ENCODE measurements at places on chromosomes 5 and 9.

- no peak for DNase-seq
Measured at GRCh38 chr9:125631391-125632085, 75.5 kb downstream of the MAPKAP1 start.

DNA sequence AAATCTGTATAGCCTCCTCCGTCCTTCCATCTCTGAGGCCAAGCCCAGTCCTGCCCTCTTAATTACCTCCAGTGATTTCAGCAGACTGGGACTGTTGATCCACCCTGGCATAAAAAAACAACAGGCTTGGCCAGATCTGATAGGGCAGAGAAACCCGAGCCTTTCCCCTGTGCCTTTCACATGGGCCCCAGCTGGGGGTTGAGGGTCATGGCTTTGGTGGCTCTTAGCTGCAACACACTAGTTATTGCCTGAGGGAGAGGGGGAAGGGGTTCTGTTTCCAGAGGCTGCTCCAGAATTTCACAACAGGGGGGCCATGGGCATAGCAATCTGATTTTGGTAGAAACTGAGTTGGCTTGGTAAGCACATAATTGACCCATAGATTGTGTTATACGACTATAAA is 21.2 kb upstream of the PANK3 start:
- no peak for DNase-seq

- DNase-seq = no peak
Measured at GRCh38 chr9:34671307-34671706, 8.8 kb upstream of the CCL27 start.

- DNase-seq = no peak
Measured at GRCh38 chr5:17802256-17802655, 168.0 kb downstream of the TAF11L14 start.

- DNase-seq = peak; percentile 81
Measured at GRCh38 chr5:132556763-132557477, at the start of gene RAD50. RAD50 (plus strand) TSS chr5:132556977; CDS start chr5:132557325, 348 bp downstream.

- DNase-seq = no peak
Measured at GRCh38 chr5:130871346-130872086, 293.5 kb downstream of the HINT1 start.

GRCh38 chr9:122922713-122923112 is 8.6 kb downstream of the ZBTB26 start:
- DNase-seq = no peak

GRCh38 chr9:27784847-27785713 is 211.8 kb upstream of the C9orf72 start:
- DNase-seq = no peak

DNA sequence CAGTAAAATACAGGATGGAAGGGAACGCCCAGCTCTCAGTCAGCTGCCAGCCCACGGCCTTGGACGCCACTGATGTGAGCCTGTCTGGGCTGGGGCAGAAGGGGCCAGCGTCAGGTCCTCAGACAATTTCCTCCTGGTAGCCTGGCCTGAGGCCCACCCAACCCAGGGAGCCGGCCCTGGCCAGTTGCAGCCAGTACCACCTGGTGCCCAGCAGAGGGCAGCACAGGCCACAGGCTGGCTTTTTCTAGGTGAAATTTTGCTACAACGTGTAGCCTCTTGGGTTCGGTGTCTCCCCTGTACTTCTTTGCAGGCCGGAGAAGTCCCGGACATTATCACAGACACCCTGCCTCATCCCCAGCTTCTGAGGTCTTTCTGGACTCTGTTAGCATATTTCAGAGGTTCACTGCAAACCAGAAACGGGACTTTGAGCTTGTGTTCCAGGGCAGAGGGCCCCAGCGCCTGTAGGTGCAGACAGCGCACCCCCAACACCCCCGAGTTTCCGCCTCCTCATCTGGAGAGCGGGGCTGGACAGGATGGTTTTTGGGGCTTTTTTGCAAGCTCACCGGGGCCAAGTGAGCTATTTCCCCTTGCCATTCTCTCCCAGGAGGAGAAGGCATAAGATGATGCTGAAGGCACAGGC is 45.9 kb upstream of the KCNMB1 start:
- DNase-seq = peak; percentile 23

DNA sequence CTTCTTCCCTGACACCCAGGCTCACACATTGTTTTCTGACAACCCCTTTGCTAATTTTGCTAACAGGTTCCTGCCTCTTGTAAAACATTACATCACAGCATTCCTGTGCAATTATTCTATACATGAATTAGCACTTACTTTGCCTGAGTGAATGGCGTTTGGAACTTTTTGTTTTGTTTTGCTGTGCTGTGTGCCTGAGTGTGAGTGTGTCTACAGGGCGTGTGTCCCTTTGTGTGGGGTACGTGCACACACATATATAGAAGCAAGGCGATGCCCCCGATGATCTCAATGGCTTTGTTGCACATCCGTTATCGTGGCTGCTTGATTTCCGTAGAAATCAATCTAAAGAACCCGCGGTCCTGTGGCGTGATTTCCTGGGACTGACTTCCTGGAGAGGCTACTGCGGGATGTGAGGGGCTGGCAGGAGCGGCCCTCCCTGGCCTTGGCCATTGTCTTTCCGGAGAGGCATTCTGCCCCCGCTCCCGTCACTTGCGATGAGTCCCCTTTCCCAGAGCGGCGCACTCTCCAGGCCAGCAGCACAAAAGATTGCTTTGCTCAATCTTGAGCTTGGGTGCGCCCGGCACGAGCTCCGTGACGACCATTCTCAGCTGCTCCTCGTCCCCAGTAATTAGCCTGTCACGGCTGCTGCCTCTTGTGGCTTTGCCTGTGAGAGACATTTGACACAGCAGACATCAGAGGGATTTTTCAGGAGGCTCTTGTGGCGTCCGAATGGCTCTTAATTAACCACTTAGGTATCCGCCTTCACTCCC is 398.1 kb upstream of the IRX1 start:
- DNase-seq = no peak

DNA sequence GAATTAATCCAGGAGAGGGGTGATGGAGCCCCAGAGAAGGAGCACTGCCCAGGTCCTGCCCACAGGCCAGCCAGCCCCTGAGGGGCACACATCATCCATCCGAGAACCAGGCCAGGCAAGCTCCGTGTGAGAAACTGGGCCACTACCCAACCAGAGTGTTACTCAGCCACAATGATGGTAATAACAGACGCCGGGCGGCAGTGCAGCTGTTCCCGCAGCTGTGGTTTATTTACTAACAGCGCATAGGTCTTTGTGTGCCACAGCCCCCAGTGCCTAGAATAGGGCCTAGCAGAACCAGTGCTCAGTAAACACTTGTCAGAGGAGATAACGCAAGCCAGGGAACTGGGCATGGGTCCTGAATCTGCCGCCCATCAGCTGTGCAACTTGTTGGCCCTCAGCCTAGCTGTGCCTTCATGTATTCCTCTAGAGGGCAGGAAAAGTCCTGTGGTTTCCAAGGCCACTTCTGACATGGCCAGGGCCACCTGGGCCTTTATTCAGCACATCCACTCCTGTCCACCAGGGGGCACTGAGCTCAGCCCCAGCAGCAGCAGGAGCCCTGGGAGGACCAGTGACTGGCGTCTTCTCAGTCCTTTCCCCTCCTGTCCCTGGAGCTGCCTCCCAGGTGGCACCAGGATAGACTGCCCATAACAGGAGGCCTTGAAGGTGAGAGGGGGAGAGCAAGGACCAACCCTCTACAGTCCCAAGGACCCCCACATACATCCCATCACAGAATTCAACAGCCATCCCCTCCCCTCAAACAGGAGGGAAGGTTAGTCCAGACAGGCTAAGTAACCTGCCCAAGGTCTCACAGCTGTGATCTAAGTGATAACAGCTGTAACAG is 2.1 kb downstream of the MXD3 start:
- peak; percentile 49 for DNase-seq

DNA sequence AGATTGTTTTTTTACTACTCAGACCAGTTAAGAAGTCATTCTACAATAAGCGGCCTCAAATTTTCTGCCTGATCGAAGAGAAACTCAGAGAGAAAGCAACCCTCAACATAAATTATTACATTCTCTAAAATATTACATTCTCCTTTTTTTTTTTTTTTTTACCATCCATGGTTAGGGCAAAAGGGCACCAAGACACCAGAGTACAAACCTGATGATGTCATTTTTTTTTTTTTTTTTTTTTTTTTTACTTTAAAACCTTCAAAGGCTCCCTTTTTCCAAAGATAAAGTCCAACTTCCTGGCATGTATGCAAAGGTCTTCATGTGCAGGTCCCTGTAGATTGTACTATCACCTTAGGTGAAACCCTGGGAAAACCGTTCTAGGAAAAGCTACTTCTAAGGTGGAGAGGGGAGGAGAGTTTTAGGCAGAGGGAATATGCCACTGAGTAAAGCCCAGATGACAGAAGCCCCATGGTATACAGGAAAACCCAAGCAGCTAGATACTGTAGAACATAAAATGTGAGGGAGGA is 104.4 kb downstream of the SSBP2 start:
- DNase-seq = no peak

- DNase-seq = no peak
Measured at GRCh38 chr9:111034170-111034897, 3.9 kb downstream of the LPAR1 start.

DNA sequence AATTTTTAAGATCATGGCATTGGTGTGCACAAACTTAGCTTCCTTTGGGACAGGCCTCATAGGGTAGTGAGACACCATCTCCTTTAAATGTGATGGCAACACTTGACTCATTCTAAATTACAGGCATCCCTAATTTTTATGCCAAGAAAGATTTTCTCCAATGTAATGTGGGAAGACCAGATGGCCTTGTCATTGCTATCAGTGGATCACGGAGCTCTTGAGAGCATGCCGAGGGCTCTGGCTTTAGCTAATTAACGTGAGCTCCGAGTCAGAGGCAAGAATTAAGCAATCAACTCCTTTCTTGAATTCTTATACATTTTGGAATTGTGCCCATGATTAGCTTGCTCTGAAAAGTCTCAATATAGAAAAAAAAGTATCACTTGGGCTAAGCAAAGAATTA is 215.8 kb downstream of the LRRC70 start:
- DNase-seq = no peak
